ENCODE measurements at places on chromosomes 4 and X. TPM values are rescaled to one million over a fixed set of nuclear protein-coding genes. Genes with fewer than 3 reads are reported as not detected.

- DNase-seq: no peak
These were observed 224.6 kb downstream of the IL15 start for GRCh38 chr4:141860974-141861373.

GRCh38 chr4:157220371-157220881, at the start of gene GRIA2:
Gene GRIA2, plus strand, starts transcription at chr4:157220728. Its CDS starts 315 bp downstream, at chr4:157221043.
- peak; percentile 50 for DNase-seq

- no peak for DNase-seq
These were observed 121.4 kb upstream of the ANKRD50 start for GRCh38 chr4:124833831-124834505.

DNA sequence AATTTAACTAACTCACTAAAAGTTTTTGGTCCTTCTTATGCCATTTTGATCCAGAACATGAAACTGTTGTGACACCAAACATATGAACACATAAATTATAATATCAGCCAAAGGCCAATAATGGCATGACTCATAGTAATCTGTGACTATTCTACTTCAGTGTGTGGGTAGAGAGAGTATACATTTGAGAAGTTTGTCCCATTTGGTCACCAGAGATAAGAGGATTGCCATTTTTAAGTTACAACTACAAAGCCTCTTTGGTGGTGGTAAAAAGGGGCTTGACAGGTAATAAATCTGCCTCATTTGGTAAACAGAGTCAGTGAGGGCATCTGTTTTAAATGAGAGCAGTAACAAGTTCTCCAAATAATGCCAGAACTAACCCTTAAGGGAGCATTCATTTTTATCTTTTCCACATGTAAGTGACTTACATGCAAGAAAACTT, 117.9 kb downstream of the TBC1D19 start:
- no peak for DNase-seq

Gene KDM5C
- polyA plus RNA-seq: 66.8 TPM

Gene FGFBP2
- polyA plus RNA-seq: not detected

DNA sequence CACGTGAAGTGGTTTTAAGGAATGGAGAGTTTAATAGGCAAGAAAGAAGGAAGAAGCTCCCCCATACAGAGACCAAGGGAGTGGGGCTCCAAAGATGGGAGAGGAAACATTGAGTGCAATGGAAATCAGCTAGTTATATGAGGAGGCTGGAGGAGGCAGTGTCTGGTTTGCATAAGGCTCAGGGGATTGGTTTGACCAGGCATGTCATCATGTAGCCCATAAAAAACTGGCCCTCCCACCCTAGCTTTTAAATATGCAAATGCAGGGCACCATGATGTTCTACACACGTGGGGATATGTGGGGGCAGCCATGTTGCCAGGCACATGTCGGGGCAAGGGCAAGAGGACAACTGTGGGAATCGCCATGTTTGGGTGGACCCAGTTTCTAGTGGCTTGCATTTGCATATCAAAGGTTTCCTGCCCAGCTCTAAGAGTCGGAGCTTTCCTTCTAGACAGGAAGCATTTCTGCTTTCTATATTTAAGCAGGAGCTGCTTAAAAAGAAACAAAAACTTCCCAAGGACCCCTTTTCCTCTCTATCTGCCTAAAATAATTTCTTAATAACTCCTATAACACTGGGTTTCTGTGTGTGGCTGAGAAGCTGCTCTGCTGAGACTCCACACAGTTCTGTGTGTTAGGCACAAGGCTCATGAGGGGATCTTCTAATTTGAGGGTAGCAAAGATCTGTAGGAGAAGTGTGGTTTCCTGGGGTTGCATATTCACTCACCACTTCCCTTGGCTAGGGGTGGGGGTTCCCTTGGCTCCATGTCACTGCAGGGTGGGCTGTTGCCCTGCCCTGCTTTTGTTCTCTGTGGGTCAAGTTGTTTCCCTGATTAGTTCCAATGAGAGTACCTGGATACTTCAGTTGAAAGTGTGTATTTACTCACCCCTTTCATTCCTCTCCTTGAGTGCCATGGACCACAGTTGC, 113.5 kb downstream of the VSIG4 start:
- no peak for DNase-seq

DNA sequence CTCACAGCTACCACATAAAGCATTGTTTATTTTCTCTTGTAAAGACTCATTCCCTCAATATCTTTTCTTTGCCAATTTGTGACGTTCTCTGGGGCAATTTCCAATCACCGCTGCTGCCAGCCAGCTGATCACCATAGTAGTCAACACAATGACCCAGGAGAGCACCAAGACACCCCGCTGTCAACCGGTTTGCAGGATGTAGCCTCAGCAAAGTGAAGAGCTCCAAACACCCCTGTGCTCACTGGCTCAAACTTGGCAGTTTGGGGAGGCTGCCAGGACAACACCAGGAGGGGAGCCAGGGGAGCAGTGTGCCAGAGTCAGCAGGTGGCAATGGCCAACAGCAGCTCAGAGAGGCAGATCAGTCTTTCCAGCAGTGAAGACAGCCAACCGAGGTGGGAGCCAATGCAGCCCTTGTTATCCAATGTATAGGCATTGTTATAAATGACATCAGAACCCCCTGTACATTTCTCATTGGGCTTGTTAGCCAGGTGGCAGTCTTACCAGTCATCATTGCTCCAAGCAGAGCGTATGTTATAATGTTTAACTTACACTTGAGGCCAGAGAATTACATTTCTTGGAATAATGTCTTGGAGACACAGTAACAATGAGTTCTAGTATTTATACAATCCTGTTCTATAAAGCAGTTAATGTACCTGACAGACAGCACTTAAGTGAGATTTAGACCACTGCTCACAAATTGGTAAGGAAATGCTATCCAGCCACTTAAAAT, 274.9 kb upstream of the GK2 start:
- DNase-seq: no peak

GRCh38 chrX:14309431-14309830, 219.9 kb upstream of the GLRA2 start:
- DNase-seq: no peak

Gene PABPC1L2A
- polyA plus RNA-seq: not detected

All from right renal cortex interstitium (tissue), 3 donors.